ENCODE measurements at places on chromosomes 4 and X. TPM values are rescaled to one million over a fixed set of nuclear protein-coding genes. Genes with fewer than 3 reads are reported as not detected.
A peak's percentile ranks its signal among the peaks of the same experiment; 100 is the strongest.

DNA sequence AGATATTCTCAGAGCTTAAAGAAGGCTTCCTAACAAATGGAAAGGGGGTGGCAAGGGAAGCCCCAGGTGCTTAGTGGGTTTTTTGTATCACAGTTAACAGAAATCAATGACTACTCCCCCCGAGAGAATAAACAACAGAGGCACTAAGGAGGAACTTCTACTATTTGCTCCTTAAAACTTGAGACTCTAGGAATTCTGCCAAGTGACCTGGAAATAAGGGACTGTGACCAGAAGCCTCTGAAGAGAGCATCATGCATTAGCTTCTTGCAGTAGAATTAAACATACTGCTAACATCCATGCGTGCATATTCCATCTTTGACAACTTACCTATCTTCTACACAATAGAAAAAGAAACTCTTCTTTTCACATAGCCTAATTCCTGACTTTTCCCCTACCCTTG, 86.8 kb downstream of the CAMK2D start:
- DNase-seq, result no peak

The STS gene
- 4.7 TPM for total RNA-seq

DNA sequence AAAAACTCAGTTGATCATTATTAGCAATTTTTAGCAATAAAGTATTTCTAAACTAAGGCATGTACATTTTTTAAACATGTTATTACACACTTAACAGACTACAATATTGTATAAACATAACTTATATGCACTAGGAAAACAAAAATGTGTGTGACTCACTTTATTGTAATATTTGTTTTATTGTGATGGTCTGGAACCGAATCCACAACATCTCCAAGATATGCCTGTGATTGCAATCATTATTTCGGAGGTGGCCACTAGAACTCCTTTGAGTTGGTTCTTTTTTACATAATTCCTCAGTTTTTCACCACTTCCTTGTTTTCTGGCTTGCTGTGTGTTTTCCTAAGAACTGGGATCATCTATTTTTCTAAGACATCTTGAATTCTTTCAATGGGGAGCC, 53.7 kb downstream of the FBXW7 start:
- no peak for DNase-seq

The CDK16 gene
- total RNA-seq, result 155 TPM

GRCh38 chr4:144989306-144989705, 108.7 kb downstream of the ANAPC10 start:
- no peak for DNase-seq

The SPANXN3 gene
- total RNA-seq, result not detected

The FGFR3 gene
- total RNA-seq, result 1.7 TPM

- DNase-seq, result no peak
These were observed 153.3 kb downstream of the PRDM5 start for GRCh38 chr4:120769227-120769626.

DNA sequence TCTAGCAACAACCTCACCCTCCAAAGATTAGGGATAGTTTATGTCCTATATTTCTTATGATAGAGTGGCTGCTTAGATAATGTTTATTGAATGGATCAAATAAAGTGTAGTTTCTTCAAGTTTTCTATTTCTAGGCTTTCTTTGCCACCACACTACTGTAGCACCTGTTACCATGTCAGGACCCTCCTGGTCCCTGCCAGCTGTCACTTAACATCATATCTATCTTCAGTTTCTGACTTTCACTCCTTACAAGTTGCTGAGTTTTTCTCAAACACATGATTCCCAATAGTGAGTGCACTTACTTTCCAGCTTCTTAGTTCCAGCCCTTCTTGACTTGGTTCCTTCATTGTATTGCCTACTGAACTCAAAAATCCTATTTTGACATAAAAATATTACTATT, 593.9 kb upstream of the PITX2 start:
- no peak for DNase-seq

The USP26 gene
- not detected for total RNA-seq

DNA sequence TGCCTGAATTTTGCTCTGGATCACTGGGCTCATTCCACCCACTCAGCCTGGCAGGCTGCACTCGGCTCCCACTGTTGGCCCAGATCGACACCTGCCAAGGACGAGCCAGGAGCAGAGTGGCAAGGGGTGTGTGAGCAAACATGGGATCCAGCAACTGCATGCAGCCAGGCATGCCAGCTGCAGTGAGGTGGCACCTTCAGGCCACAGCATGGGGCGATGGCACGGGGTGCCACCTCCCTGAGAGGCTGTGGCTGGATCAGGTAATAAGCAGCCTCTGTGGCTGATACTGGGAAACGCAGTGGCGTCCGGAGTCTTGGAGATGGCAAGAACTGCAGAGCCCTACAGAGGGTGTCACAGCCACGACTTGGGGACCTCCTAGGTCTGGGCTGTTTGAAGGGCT, 244.5 kb upstream of the FSTL5 start:
- peak; percentile 38 for DNase-seq

DNA sequence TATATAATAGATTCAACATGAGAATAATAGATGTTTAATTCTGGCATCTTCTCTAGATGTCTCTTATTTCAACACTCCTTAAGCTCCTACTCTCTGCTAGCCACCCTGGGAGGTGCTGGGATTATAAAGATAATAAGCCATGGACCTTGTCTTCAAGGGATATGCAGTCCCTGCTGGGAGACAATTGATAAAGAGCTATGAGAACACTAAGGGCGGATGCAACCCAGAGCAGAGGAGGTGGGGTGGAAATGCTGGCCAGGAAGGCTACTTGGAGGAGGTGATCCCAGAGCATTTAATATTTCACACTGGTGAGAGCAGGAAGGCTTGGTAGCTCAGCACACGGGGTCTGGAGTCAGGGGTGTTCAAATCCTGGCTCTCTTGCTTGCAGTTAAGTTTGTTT, 18.3 kb upstream of the PGRMC2 start:
- no peak for DNase-seq

- peak; percentile 60 for DNase-seq
These were observed 107.4 kb upstream of the STOX2 start for GRCh38 chr4:183797445-183798300.

The MAGEA11 gene
- total RNA-seq, result not detected

The VSIG1 gene
- not detected for total RNA-seq

The MORC4 gene
- total RNA-seq, result 2.8 TPM

GRCh38 chrX:53031380-53031779, 17.2 kb upstream of the GPR173 start:
- DNase-seq, result no peak

Measured in left ventricle myocardium superior (tissue), 1 donor.